ACHN (cell line): ENCODE measurements at places on chromosomes 1 and 21.

- no peak for DNase-seq
These were observed 25.5 kb upstream of the IFNAR1 start for GRCh38 chr21:33299181-33299752.

DNA sequence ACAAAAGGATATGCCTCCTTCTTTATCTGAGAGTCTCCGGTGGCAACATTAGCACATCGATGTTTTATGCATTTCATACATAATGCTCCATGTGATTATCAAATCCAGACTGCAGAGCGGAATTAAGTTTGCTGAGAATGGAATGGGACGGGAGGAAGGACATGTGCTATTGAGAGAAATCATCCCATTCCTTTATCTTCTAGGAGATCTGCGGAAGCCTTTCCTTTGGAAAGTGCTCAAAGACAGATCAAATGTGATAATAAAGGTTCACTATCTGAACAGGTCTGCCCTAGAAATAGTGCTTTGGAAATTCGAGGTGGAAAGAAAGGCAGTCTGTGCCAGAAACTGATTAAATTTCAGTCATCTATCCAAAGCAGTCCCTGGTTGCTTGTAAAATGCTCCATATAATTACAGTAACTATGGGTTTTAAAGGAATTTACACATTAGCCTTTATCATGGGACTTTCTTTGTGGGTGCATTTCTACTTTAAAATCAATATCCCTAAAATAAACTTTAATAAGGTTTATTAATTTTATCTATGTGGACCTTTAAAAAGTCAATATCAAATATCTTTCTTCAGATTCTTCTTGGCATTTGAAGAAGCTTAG, 473.5 kb upstream of the ADGRL2 start:
- DNase-seq, result no peak

DNA sequence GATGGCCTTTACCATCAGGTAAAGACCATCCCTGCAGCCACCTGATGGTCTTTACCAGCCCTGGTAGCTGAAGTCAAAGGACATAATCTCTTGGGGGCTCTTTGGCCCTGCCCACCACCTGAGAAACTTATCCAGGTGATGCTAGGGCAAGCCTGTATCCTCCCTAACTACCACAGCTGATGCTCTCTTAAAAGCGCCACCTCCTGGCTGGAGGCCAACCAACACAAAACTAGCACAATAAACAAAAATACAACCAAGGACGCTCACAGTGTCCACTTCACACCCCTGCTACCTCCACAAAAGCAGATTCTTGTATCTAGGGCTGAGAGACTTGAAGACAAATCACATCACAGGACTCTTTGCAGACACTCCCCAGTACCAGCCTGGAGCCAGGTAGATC, 357.1 kb upstream of the POU3F1 start:
- DNase-seq, result no peak

DNA sequence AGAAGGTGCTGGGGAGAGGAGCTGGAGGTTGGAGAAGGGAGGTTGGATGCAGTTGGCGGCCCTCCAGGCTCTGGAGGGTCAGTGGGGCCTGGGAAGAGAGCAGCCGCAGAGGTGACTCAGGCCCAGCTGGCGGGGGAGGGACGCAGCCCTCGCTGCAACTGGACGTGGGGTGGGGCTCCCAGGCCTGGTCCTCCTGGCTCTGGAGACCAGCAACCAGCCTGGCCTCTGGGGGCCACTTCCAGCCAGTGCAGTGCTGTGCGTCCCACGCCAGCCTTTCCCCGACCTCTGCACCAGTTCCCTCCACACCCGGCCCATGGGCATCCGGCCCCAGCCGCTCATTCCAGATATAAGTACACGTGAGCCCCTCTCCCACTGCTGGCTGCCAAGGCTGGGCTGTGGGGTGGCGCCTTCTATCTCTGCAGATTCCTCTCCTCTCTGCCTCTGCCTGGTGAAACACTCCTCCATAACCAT, 38.0 kb upstream of the COL18A1 start:
- DNase-seq, result peak; percentile 93

DNA sequence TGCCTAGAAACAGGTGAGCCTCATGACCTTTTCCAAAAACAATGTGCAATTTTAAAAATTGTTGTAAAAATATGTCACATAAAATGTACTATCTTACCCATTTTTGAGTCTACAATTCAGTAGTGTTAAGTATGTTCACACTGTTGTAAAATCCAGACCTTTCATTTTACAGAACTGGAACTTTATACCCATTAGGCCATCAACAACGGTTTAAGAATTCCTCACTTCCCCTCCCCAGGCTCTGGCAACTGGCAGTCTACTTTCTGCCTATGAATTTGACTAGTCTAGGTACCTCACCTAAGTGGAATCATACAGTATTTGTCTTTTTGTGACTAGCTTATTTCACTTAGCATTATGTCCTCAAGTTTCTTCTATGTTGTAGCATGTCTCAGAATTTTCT, 8.6 kb downstream of the CTSE start:
- DNase-seq, result no peak

- DNase-seq, result no peak
These were observed 58.9 kb downstream of the CD46 start for GRCh38 chr1:207810606-207811295.

DNA sequence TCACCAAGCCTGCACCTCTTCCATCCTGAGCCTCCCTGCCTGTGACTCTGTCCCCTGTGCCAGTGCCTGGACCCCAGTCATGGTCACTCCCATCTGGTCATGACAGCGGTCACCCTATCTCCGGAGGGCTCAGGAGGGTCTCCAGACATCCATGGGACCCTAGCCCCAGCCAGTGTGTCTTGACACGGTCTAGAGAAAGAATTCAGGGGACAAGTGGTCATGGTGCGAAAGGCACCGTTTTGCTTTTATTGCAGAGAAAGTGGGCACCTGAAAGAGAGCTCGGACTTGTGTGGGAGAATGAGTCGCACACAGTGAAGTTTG, 4.7 kb upstream of the RIPK4 start:
- no peak for DNase-seq

- no peak for DNase-seq
These were observed 78.1 kb downstream of the NKAIN1 start for GRCh38 chr1:31161571-31161970.

DNA sequence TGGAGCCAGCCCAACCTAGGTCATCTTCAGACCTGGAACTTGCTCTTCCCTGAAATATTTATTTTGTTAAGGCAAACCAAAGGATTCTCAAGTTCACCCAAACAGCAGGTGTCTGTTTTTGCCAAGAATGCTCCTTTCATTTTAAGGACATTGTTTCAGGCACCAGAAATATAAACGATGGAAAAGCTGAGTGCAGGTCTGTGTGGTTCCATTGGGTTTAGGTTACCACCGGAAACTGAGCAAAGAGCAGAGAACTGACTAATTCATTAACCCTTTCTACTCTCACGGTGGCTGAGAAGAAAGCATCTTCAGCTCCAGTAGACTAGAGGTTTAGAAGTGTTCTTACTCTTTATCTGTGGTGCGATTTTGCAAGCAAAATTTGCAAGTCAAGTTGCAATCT, 38.0 kb upstream of the ZC3H11B start:
- no peak for DNase-seq

DNA sequence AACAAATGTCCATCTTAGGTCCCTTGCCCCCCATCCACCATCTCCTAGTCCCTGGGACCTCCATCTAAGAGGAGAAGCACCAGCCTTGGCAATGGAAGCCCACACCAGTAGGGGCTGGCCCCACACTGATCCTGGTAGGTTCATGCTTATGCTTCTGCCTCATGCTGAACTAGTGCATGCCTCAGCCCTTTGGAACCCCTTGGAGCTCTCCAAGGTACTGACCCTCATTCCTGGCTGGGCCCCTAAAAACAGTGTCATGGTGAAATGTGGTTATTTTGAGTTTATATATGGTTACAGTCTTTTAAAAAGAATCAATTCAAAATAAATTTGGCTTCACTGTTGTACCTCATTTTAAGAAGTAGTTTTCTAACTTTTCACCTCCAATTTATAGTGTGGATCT, 108.3 kb downstream of the HIVEP3 start:
- peak; percentile 49 for DNase-seq

- peak; percentile 87 for DNase-seq
These were observed 21.0 kb upstream of the CXADR start for GRCh38 chr21:17491716-17492414.

GRCh38 chr1:53642607-53643006, 96.4 kb downstream of the GLIS1 start:
- no peak for DNase-seq

DNA sequence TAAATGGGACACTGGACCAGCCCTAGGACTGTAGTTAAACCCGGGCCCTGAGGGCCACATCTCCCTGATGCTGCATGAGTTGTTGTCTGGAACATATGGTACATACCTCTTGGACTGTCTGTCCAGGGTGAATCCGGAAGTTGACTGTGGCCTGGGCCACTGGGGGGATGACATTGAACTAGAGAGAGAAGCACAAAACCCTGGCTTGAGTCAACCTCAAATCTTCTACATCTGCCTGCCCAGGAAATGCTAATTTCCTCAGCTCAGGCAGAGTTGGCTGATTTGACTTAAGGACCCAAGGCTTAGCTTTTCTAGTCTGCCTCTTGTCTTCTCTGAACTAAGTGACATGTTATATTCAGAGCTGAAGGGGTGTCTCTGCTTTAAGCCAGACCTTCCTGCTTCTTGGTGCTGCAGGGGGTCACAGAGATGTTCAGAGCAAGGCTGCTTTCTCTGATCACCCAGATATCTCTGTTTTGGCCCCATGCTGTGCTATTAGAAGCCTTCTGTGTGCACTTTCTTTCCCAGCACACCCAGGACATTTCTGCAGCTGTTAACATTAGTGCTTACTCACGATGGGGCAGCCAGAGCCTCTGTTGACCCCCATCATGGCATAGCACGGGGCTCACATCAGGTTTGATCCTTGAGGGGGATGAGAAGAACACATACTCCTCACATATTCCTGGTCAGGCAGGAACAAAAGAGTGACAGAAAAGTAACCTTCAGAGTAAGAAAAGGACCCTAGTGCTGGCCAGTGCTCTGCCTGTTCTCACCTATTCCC, 9.6 kb downstream of the PM20D1 start:
- DNase-seq, result no peak

GRCh38 chr1:46613661-46614603, 2.7 kb downstream of the MOB3C start:
- no peak for DNase-seq

- DNase-seq, result no peak
These were observed 11.7 kb downstream of the MX1 start for GRCh38 chr21:41437729-41438128.

DNA sequence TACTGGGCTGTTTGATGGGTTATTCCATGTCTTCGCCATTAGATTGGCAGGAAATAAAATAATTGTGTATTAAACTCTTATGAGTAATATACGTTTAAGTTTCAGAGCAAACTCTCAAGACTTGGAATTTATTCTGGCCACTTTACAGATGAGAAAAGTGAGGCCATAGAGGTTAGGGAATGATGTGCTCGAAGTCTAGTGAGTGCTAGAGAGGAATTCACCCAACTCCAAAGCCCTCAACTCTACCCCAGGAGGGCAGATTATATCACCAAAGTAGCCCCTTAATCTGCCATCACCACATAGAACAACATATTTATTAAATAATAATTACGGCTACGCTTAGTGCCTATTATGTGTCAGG, 440 bp upstream of the MUL1 start:
- no peak for DNase-seq

DNA sequence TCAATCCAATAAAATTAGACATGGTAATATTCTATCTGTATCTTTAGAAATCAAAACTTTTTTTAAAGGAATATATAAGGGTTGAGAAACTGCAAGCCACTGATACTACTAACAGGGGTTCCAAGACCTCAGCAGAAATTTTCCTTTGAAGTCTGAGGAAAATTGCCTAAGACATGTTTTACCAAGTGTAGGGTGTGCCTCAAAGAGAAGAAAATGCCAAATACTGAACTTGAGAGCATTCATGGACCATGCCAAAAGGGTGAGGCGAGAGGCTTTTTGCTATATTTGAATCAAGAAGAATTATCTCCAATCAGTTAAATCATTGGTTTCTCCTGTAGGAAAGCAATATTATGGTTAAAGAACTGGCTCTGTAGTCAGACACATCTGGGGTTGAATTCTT, 207.9 kb upstream of the B3GALT2 start:
- no peak for DNase-seq

DNA sequence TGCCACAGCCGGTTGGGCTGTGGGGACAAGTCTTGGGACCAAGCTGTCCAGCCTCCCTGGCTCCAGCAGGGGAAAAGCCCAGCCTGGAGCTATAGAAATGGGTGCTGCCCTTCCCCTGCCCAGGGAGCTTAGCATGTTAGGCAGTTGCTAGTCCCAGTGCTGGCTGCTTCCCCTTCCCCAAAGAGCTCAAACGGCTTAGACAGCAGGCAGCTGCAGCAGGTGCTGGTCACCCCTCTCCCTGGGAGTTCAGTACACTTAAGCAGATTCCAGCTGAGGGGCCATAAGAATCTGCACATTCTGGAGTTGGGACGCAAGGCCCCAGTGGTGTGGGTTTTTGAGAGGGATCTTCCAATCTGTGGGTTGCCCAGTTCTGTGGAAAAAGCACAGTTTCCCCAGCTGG, 11.1 kb upstream of the REG4 start:
- DNase-seq, result no peak

GRCh38 chr1:192045131-192045530, 113.1 kb upstream of the RGS18 start:
- DNase-seq, result no peak

DNA sequence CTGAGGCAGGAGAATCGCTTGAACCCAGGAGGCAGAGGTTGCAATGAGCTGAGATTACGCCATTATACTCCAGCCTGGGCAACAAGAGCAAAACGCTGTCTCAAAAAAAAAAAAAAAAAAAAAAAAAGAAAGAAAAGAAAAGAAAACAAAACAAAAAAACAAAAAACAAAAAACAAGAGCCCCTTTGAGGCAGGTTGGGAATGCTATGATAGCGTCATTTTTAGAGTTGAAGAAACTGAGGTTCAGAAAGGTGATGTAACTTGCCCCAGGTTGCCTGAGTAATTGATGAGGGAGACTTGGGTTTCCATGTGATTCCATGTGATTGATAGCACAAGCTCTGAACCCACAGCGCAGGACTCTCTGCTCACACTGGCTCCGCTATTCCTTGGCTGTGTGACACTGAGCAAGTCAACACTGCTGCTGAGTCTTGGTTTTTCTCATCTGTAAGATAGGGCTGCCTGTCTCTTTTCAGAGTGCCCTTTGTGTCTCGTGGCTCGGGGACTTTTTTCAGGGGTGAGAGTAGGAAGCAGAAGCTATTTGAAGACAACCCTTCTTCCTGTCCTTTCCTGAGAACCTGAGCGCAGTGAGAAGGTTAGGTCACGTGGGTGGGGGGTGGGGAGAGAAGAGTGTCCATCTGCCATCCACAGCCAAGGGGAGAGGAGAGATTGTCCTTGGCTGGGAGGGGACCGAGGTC, 2.5 kb downstream of the CNR2 start:
- no peak for DNase-seq

- DNase-seq, result no peak
These were observed 16.3 kb downstream of the STRIP1 start for GRCh38 chr1:110050602-110051261.

DNA sequence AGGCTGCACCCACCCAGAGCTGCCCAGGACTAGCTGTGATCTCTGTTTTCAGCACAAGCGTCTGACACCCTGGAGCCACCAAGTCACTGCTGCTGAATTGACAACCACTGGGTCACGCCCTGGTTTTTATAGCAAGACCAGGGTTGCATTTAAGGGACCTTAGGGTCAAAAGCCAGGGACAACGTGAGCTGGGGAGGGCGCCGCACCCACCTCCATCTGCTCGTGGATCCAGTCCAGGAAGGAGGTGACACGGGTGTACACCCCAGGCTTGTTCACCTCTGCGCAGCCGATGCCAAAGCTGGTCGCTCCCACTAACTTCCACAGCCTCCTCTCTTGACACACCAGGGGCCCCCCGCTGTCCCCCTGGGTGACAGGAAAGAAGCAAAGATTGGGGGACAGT, 9.2 kb upstream of the TFF1 start:
- no peak for DNase-seq
